Activated naive CD4-positive, alpha-beta T cell (primary cell): ENCODE measurements at places on chromosomes 2 and 18.

GRCh38 chr2:233339427-233339826 lies 14.9 kb upstream of the DGKD start:
- DNase-seq, result no peak

- DNase-seq, result no peak
Measured at GRCh38 chr2:186644791-186645190, 49.1 kb upstream of the FAM171B start.

DNA sequence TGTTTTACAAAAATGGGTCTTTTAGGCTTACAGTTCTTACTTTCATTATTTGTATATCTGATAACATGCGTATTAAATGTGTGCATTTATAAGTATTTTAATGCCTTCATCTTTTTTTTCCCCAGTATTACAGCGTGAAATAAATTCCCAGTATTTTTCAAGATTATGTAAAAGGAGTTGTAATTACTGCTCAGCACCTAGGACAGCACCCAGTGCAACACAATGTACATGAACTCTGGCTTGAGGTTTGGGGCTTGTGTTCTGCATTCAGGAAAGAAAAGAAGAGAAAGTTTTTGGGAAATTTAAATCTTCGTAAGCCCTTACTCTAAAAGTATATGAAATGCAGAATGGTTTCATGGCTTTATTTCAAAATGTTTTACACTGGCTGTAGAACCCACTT lies 16.7 kb downstream of the ZNF638 start:
- DNase-seq, result no peak

GRCh38 chr2:99354070-99354469 lies 16.9 kb downstream of the EIF5B start:
- no peak for DNase-seq

DNA sequence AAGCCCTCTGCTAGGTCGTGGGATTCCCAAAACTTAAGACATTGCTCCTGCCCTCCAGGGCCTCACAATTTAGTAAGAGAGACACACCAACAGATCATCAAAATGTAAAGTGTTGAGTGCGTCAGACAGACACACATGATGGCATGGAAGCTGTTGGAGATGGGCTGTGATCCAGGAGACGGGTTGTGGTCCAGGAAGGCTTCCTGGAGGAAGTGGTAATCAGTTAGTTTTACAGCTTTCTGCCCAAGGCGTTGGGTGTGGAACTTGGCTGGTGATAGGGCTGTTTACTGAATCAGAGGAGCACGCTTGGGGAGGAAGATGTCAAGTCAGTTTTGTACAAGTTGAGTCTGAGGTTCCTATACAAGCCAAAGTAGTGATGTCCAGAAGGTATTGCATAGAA lies 24.0 kb upstream of the GLI2 start:
- DNase-seq, result no peak

GRCh38 chr18:45997700-45998151 lies 30.6 kb upstream of the EPG5 start:
- no peak for DNase-seq

GRCh38 chr2:122001441-122001874 lies 246.0 kb downstream of the TSN start:
- no peak for DNase-seq

GRCh38 chr2:209208211-209208610 lies 215.6 kb upstream of the MAP2 start:
- no peak for DNase-seq

GRCh38 chr18:24031916-24032315 lies 17.4 kb downstream of the TTC39C start:
- DNase-seq, result no peak

GRCh38 chr2:174193737-174194136 lies 54.6 kb downstream of the OLA1 start:
- DNase-seq, result no peak

GRCh38 chr18:48922801-48923730 lies 27.7 kb downstream of the SMAD7 start:
- no peak for DNase-seq

DNA sequence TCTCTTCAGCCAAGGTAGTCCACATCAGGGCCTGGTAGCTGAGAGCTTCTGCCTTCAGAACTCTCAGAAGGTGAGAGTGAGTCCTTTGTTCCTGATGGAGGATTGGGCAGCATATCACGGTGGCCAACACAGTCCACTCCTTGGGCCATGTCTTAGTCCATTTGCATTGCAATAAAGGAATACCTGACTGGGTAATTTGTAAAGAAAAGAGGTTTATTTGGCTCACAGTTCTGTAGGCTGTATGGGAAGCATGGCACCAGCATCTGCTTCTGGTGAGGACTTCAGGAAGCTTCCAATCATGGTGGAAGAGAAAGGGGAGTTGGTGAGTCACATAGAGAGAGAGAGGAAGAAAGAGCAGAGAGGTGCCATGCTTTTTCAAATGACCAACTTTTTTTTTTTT lies 98.8 kb downstream of the ADCYAP1 start:
- DNase-seq, result no peak

- no peak for DNase-seq
Measured at GRCh38 chr2:60883896-60884295, 2.5 kb downstream of the REL start.

DNA sequence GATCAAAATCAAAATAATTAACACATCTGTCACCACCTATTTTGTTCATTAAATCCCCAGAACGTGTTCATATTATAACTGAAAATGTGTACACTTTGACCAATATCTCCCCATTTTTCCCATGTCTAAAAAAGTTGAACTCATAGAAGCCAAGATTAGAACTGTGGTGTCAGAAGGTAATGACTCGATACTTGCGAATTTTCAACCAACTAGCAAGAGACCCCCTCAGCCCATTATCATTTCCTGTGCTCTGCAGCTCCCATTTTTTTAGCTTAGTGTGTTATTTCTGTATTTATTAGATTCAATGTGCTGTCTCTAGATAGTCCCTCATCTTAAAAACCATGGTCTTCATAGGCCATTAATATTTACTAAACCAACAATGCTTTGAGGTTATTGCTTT lies 248.7 kb upstream of the PIK3C3 start:
- DNase-seq, result no peak

- DNase-seq, result no peak
Measured at GRCh38 chr2:132374551-132374950, 42.1 kb upstream of the GPR39 start.

- no peak for DNase-seq
Measured at GRCh38 chr2:75928093-75928492, 217.4 kb upstream of the GCFC2 start.

DNA sequence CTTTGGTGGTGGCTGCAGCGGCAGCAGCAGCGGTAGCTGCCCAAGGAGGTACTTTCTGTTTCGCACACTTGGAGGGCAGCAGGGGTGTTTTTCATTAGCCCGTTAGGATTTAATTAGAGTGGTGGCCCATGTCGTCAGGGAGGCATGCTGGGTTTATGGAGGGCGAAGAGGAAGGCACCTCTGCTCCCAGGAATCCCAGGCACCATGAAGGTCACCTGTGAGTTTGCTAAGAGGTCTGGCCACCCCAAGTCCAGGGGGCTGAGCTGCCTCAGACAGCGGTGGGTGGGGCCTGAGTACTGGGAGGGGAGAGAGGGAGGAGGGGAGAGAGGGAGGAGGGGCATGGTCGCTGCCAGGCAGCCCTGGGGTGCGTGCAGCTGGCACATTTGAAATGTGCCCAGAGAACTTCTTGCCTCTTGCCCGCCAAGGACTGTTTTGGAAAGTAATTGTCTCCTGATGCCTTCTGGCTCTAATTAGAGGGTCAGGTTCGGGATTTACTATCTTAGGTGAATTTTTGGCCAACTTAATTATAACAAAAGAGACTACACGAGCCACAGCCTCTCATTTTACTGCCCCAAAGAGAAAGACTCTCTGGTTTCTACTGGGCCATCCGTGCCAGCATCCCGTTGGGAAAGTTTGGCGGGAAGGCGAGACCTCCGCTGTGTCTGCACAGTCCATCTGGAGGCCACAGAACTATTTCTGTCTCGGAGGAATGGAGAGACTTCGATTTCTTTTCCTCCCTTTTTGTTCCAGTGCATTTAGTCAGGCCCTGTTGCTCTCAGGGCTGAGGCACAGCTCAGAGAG lies 62.0 kb downstream of the GLI2 start:
- no peak for DNase-seq

DNA sequence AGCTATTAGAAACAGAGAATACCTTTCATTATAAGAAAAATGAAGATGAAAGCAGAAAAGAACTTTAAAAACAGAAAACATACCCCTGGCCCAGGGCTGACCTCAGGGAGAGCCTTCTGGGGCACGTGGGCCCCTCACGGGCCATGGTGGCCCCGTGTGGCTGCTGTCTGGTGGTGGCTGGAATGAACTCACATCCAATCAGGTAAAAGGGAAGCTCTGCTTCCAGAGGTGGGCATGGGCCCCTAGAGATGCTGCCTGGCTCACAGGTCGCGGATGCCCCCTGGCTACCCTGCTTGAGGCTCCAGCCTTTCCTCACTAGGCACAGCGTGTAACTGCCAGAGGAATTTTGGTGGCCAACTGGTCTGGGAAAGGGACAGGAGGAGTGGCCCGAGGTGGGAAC lies 16.6 kb downstream of the SNORC start:
- no peak for DNase-seq

GRCh38 chr2:31674446-31674845 lies 93.7 kb upstream of the SRD5A2 start:
- no peak for DNase-seq

DNA sequence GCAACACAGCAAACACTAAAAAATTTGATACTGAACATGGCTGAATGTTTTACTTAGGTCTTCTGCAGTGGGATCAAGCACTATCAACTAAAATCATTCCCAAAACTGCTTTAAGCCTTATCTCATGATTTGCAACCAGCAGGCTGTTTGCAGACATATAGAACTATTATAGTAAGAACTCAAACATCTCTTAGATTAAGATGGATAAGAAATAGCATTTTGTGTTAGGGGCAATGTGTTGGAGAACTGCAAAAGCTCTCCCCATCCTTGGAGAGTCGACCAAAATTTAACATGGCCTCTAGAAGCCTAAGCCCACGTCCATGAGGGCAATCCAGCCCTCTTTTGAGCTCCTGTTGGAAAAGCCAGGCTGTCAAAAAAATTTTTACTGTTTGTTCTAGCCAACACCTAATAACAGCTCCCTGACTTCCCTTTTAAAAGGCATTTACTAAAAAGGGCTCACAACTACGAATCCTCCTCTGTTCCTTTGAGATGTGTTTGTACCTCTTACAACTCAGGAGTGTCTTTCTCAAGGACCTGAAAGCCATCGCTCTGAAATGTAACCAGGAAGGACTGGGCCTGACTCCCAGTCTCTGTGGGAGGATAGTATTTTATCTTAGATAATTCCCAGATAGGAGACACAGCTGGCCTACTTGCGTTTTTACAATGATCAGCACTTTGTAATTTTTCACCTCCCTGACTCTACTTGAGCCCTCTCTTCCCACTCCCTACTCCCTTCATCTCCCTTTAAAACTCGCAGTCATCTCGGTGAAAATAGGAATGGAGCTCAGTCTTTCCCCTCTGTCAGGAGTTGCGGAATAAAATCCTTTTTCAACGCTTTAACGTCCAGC lies 1.4 kb downstream of the KRCC1 start:
- no peak for DNase-seq

GRCh38 chr2:121037480-121037879 lies 247.5 kb downstream of the TFCP2L1 start:
- no peak for DNase-seq

GRCh38 chr2:67993329-67993728 lies 69.5 kb downstream of the C1D start:
- DNase-seq, result no peak

DNA sequence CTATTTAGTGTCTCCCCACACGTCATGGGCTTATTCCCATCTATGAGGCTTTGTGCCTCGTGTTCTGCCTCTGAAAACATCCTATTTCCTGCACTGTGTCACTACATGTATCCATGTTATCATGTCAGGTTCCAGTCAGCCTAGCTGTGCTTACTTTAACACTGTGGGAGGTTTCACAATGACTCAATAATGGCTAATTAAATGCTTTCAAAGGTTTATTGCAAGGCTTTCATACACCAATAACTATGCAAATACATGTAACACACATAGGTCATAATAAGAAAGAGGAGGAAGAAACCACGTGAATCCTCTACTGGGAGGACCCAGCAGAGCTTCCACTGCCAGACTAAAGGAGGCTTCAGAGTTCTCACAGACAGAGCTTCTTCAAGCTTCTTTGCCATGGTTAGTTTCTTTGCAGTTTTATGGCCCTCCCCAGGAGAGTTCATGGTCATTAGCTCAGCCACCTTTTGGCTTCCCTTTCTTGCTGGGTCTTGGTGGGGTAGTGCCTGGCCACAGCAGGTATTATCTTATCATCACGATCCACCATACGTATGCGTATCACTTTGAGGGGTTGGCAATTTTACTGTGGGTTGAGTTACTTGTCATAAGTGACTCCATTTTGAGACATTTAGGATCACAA lies 5.1 kb upstream of the COLEC12 start:
- DNase-seq, result no peak

- no peak for DNase-seq
Measured at GRCh38 chr2:24204505-24204904, 29.7 kb downstream of the FAM228A start.
